ENCODE measurements at places on chromosomes 16 and 17.

GRCh38 chr17:10229181-10229580, 30.8 kb upstream of the GAS7 start:
- no peak for DNase-seq

GRCh38 chr17:6427279-6427781, 7.6 kb downstream of the AIPL1 start:
- DNase-seq: no peak

DNA sequence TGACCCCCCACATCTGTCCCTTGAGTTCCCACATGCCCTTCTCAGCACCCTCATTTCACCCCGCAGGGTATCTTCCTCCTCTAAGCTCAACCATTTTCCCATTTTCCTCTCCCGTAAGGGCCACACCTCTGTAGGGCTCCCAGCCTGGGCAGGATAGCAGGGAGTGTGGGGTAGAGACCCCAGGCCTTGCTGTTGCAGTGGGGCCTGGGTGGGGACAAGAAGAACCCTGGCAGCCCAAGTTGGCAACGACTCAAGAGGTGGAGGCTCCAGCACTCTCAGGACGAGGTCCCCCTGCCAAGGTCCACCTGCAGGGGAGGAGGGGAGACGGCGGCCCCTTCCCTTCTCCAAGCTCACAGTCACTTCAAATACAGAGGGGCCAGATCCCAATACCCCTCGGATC, 2.0 kb upstream of the TMEM92 start:
- DNase-seq: peak; percentile 81

- DNase-seq: no peak
Observed at GRCh38 chr17:48484256-48484655, 46.6 kb downstream of the HOXB1 start.

- DNase-seq: no peak
Observed at GRCh38 chr17:77778636-77779489, 179.6 kb upstream of the TNRC6C start.

DNA sequence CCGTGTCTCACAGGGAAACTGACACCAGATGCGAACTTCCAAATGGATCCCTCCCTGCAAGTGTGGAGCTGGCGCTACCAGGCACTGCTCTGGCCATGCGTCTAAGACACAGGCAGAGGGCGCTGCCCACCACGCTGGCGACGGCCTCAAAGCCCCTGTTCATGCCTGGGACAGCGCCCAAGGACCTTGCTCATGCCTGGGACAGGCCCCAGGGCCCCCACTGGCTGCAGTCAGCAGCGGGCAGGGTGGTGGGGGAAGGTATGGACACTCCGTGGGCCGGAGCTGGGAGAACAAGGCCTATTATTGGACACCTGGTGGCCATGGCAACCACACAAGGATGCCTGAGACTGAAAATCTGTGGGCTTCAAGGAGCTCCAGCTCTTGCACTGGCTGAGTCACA, 8.8 kb downstream of the ZG16B start:
- peak; percentile 92 for DNase-seq

GRCh38 chr16:27114006-27114405, 47.3 kb downstream of the C16orf82 start:
- no peak for DNase-seq

- no peak for DNase-seq
Observed at GRCh38 chr16:50800074-50800473, 58.2 kb downstream of the CYLD start.

GRCh38 chr17:6047966-6048365, 22.2 kb upstream of the WSCD1 start:
- no peak for DNase-seq

- no peak for DNase-seq
Observed at GRCh38 chr16:47592232-47592631, 131.1 kb downstream of the PHKB start.
